Gastroesophageal sphincter (tissue), 4 donors: ENCODE measurements at places on chromosomes 6 and 20. TPM values are rescaled to one million over a fixed set of nuclear protein-coding genes. Genes with fewer than 3 reads are reported as not detected.
A peak's percentile ranks its signal among the peaks of the same experiment; 100 is the strongest.

DNA sequence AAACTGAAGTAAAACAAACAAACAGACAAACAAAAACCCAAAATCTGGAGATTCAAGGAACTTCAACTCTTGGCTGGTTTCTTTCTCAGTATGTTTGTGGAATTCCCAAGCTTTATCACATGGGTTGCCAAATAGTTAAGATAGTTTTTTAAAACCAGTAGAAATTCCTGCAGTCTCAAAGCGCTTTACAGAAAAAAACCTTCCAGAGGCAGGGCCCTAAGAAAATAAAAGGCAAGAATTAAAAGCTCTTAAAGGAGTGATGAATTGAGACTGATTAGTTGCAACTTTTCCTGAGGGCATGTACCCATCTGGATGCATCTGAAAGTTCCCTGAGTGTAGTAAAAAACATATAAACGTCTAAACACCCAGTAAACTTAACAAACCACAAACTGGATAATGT is 25.9 kb upstream of the PTCHD4 start:
- no peak for ATAC-seq

The MTHFD1L gene
- total RNA-seq, result 10.8 TPM

DNA sequence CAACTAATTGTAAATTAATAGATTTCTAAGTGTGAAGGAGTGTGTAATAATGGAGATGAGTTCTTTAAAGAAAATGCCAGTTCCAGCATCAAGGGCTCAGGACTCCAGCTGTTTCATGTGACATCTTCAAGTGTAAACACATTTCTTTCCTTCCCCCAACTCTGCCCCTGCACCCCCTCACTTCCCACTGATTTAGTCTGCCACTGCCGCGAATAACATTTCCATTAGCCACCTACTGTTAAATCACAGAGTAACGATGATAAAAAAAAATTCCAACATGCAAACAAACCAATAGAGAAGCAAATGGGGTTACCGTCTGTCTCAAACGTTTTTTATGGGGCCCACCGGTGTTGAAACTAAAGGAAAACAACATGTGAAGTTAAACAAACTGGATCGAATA is 414.3 kb downstream of the SAMD5 start:
- no peak for ATAC-seq

The HSPA1B gene
- total RNA-seq, result 225 TPM

The MICA gene
- 33.2 TPM for total RNA-seq

The NHSL1 gene
- 9.3 TPM for total RNA-seq

DNA sequence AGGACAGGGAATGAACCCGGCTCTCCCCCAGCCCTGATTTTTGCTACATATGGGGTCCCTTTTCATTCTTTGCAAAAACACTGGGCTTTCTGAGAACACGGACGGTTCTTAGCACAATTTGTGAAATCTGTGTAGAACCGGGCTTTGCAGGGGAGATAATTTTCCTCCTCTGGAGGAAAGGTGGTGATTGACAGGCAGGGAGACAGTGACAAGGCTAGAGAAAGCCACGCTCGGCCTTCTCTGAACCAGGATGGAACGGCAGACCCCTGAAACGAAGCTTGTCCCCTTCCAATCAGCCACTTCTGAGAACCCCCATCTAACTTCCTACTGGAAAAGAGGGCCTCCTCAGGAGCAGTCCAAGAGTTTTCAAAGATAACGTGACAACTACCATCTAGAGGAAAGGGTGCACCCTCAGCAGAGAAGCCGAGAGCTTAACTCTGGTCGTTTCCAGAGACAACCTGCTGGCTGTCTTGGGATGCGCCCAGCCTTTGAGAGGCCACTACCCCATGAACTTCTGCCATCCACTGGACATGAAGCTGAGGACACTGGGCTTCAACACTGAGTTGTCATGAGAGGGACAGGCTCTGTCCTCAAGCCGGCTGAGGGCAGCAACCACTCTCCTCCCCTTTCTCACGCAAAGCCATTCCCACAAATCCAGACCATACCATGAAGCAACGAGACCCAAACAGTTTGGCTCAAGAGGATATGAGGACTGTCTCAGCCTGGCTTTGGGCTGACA is 28.8 kb upstream of the ZBP1 start:
- no peak for ATAC-seq

- no peak for ATAC-seq
Measured at GRCh38 chr6:142926177-142926493, 18.8 kb downstream of the HIVEP2 start.

The DEFB124 gene
- not detected for total RNA-seq

The HLA-DMA gene
- 5.8 TPM for total RNA-seq

DNA sequence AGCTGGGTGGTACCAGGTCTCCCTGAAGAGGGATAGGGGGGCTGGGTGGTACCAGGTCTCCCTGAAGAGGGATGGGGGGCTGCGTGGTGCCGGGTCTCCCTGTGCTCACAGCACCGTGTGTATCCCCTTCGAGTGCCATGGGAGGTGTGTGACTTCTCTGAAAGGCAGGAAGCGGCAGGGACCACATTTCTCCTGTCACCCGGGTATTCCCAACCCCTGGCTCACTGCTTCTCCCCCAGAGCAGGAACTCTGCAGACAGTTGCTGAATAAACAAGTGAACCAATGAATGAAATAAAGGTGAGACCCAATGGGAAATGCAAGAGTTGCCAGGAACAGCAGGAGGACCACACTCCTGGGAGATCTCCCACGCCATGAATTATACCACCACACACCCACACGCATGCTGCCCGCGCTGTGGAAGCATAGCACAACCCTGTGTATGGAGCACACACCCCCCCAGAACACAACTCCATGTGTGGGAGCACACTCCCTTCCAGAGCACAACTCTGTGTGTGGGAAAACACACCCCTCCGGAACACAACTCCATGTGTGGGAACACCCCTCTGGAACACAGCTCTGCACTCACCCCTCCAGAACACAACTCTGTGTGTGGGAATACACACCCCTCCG is 50.7 kb downstream of the RNASET2 start:
- no peak for ATAC-seq

The NFS1 gene
- 27.6 TPM for total RNA-seq

DNA sequence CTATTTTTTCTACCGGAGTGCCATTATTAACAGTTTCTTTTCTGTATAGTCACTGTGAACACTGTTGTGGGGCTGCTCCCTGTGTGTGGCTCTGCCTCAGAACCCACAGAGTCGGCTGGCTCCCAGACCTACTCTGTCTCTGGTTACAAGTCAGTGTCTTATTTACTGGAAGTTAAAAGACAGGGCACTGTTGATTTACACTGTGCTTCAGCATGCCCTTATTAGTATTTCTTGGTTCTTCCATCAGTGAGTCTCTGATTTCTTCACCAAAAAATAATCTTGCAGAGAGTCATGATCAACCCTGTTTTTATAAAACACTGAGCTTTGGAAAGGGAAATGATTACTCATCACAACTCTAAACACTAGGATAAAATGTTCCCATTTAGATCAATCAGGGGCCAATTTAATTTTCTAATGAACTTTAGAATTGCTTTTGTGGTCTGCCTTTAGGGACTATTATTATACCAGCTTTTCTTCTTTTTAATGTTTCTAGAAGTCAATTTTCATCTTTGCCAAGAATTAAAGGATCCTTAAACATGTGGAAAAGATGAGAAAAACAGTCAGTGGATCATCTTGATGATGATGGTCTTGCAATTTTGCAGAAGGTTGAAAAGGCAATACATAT is 92.6 kb downstream of the UTRN start:
- peak; percentile 43 for ATAC-seq

DNA sequence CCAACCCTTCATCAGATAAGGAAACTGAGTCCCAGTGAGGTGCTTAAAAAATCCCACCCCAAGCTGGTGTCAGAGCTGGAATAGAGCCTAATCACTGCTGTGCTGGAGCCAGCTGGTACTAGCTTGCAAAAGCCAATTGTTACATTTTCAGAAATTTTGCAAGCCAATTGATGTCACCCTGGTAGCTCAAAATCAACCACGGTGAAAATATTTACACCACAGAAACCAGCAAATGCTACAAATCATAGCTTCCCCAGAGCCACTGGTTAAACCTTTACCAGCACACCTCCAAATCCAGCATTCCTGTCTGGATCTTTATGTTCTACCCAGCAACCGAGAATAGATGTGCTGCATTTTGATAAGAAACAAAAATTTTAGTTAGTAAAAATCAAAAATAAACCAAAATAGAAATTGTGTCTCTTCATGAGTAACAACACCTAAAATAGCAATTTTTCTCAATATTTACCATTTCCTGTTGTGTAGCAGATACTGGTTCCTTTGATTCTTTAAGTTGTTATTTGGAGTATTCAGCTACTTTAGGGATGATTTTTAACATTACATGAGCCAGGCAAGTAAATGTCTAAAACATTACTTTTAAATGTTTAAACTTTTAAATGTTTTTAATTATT is 7.2 kb upstream of the LCA5 start:
- ATAC-seq, result no peak

- ATAC-seq, result no peak
Measured at GRCh38 chr6:95266537-95267258, 310.6 kb upstream of the MANEA start.

The COL21A1 gene
- total RNA-seq, result 24.9 TPM
